Astrocyte (in vitro differentiated cells and primary cell): ENCODE measurements at places on chromosomes 16 and 17. TPM values are rescaled to one million over a fixed set of nuclear protein-coding genes. Genes with fewer than 3 reads are reported as not detected.

Gene KLHL10
- total RNA-seq: not detected in 2 replicates

Gene TMEM204
- total RNA-seq: not detected in 2 replicates

Gene WSCD1
- 3.9 and 5.1 TPM in 2 replicates for total RNA-seq

Gene RPS2
- 2,350 and 2,534 TPM in 2 replicates for total RNA-seq

DNA sequence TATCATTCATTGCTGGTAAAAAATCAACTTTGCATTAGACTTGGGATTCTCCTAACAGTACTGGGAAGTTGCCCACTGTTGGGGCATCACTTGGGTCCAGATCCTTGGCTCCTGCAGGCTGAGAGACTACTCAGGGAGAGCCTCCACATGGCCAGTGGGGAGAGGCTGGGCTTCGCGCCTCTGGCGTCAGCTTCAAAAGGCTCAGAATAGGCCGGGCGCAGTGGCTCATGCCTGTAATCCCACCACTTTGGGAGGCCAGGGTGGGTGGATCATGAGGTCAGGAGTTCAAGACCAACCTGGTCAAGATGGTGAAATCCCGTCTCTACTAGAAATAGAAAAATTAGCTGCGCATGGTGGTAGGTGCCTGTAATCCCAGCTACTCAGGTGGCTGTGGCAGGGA is 3.4 kb upstream of the CSHL1 start:
- H3K4me3 ChIP-seq: no peak overlapping the region
- H3K27ac ChIP-seq: no peak overlapping the region
- H3K36me3 ChIP-seq: no peaks in the 10 kb centered on the region
- peaks cover 11% of the 10 kb centered on the region for H3K27me3 ChIP-seq

DNA sequence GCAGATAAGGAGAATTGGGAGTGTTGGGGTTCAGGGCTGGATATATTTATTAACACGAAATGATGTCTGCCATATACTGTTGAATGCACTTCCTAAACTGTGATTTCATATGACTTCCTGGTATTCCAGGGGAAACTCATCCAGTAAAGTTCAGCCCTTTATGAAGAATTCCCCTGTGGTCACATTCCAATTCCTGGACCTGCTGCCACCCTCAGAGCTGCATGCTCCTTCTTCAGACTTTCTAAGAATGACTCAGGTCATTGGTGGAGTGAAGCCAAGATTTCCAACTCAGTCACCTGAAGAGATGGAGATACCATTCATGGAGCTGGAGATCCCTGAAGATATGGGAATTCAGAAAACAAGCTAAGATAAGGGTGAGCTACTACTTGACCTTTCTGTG is 114.2 kb upstream of the TMEM97 start:
- H3K4me1 ChIP-seq: peaks cover 10% of the 10 kb centered on the region
- no peaks in the 10 kb centered on the region for H3K36me3 ChIP-seq
- no peak overlapping the region for H3K4me3 ChIP-seq
- no peaks in the 10 kb centered on the region for H3K27me3 ChIP-seq
- H3K27ac ChIP-seq: no peak overlapping the region

DNA sequence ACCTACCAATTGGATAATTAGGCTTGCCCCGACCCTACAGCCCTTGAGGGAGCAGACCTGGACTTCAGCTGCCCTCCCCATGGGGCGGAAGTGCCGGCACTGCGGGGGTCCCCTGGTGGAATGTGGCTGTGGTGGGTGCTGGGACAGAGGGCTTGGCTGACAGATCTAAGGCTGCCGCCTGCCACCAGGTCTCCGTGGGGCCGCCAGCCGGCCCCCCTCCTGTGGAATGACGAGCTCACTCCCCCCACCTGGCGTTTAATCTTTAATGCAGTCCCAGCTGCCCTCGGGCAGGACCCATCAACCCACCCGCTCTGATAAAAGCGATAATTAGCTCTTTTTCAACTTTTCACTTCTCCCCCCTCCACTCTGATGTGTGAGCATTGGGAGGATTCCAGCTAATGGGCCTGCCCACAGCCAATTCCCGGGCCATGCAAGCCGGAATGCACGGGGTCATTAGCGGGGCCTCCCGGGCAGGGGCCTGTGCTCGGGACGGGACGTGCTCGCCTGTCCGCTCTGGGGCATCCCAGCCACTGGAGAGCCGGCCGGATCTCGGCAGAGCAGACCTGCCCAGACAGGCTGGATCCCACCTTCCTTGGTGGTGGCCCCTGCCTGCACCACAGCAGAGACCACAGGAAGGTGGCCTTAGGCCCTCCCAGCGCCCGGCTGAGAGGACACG is 28.3 kb upstream of the GOSR2 start:
- no peaks in the 10 kb centered on the region for H3K36me3 ChIP-seq
- H3K27ac ChIP-seq: no peak overlapping the region
- peaks cover 46% of the 10 kb centered on the region for H3K27me3 ChIP-seq
- DNase-seq: no peak
- no peak overlapping the region for H3K4me3 ChIP-seq

- no peaks in the 10 kb centered on the region for H3K4me1 ChIP-seq
- no peak for DNase-seq
- no peak overlapping the region for H3K27ac ChIP-seq
- no peak overlapping the region for H3K4me3 ChIP-seq
- no peaks in the 10 kb centered on the region for H3K36me3 ChIP-seq
- no peaks in the 10 kb centered on the region for H3K27me3 ChIP-seq
Measured at GRCh38 chr17:2916461-2916860, 120.2 kb downstream of the RAP1GAP2 start.

DNA sequence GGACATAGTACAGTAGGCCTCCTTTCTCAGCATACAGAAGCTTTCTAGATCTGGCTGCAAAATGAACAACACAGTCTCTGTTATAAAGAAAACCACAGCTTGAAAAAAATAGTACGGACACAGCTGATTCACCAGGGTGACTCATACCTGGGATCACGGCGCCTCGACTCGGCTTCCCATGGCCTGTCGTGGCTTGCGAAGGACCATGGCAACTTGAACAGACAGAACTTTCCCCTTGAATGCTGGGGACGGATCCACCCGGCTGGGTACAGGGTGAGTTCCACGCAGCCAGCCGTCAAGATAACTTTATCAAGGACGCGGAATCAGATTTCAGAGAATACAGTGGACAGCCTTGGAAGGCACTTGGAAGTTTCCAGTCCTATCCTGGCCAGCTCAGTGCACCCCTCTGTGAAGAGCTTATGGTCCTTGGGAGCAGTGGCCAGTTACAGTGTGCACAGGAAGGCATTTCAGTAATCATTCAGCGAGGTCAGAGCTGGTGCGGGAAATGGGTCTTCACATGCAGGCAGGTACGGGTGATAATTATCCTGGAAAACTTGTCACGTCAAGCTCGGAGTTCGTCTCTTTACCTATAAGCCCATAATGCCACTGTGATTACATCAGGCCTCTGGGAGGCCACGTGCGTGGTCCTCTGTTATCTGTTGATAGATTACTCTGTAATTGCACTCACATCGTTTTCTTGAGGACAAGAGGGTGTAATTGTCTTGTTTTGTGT is 57.9 kb upstream of the MAF start:
- H3K27ac ChIP-seq: peak overlapping the region; percentile 76
- H3K36me3 ChIP-seq: no peaks in the 10 kb centered on the region
- no peak overlapping the region for H3K4me3 ChIP-seq
- no peaks in the 10 kb centered on the region for H3K27me3 ChIP-seq

GRCh38 chr17:4014148-4014927 is 50.1 kb upstream of the ATP2A3 start:
- no peaks in the 10 kb centered on the region for H3K4me1 ChIP-seq
- DNase-seq: no peak
- H3K4me3 ChIP-seq: no peak overlapping the region
- no peaks in the 10 kb centered on the region for H3K27me3 ChIP-seq
- peaks cover 54% of the 10 kb centered on the region for H3K36me3 ChIP-seq

DNA sequence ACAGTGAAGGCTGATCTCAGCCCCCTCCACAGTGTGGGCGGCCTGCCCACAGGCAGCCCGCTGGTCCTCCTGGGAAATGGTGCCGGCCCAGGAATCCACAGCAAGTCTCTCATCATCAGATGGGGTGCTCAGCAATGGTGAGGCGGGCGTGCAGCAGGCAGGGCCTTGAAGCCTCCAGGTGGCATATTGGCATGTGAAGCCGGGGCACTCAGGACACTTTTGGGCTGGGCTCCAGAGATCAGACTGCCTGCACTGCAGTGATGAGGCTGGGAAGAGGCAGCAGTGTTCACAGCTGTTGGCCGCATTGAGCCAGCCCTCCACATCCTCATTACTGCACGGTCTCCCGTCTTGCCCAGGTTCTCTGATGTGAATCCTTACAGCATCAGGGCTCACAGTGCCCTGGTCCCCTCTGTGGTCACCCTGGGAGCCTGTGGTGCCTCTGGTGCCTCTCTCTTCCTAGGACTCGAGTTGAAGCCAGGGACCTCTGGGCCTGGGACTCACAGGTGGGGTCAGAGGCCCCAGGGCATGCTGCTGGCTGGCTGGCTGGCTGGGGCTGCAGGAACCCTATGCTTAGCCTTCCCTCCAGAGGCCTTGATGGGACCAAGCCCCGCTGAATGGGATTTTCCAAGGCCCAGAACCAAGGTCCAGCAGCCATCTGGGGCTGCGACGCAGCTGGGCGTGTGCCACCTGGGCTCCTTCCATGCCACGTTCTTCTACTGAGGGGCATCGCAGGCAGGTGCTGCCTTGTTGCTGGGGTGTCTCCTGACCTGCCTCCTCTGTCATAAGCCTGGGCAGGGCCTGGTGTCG is 48.6 kb downstream of the TNFRSF13B start:
- H3K27me3 ChIP-seq: no peaks in the 10 kb centered on the region
- no peak for DNase-seq

DNA sequence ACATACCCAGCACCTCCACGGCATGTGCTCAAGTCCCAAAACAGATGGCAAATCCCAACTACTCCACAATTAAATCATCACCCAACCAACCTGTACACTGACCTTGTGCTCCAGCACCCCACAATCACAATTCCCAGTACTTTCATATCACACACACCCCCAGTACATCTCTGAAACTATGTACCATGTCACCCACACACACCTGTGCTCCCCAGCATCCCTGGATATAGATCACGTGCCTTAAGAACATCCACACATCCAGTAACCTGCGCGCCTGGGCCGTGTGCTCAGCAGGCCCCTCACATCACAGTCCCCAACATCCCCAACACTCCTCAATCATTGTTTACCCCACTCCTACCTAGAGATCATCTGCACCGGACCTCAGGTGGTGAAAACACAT is 2.1 kb downstream of the NLGN2 start:
- H3K27me3 ChIP-seq: no peaks in the 10 kb centered on the region
- H3K36me3 ChIP-seq: peaks cover 3% of the 10 kb centered on the region
- no peak for DNase-seq
- H3K4me3 ChIP-seq: no peak overlapping the region
- peaks cover 14% of the 10 kb centered on the region for H3K4me1 ChIP-seq

DNA sequence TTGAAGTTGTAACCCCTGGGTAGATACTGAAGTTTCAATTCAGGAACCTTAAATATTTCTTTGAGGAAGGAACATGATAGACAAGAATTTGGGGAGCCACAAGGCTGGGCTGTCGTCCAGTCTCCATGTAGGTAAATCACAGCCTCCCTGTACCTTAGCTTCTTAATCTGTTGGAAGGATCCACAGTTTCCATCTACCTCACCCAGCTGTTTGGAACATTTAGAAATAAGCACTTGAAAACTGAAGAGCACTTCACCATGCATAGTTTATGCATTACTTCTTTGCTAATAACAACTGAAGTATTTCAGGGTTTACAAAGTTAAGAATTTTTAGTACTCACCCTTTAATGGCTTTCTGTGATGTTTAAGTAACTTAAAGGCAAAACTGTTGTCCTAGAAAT is 17.2 kb downstream of the TXNDC11 start:
- H3K4me1 ChIP-seq: no peaks in the 10 kb centered on the region
- peak; percentile 33 for DNase-seq
- no peak overlapping the region for H3K27ac ChIP-seq
- peaks cover 30% of the 10 kb centered on the region for H3K36me3 ChIP-seq
- no peaks in the 10 kb centered on the region for H3K27me3 ChIP-seq

DNA sequence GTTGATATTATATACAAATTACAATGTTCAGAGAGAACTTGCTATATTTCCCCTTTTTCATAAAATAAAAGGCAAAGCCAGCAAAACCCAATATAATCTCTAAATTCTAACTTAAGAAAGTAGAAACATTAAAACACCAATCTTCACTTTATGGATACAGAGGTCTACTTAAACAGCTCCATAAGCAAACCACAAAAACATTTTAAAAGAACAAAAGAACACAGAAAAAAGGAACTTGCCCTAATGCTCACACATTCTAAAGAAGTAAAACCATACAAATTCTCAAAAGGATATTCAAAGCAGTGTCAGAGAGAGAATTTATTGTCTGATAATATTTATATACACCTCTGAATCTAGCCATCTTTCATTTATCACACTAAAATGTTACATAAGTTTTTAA is 606 bp downstream of the ABCA10 start:
- DNase-seq: no peak
- H3K36me3 ChIP-seq: no peaks in the 10 kb centered on the region
- H3K27me3 ChIP-seq: no peaks in the 10 kb centered on the region

DNA sequence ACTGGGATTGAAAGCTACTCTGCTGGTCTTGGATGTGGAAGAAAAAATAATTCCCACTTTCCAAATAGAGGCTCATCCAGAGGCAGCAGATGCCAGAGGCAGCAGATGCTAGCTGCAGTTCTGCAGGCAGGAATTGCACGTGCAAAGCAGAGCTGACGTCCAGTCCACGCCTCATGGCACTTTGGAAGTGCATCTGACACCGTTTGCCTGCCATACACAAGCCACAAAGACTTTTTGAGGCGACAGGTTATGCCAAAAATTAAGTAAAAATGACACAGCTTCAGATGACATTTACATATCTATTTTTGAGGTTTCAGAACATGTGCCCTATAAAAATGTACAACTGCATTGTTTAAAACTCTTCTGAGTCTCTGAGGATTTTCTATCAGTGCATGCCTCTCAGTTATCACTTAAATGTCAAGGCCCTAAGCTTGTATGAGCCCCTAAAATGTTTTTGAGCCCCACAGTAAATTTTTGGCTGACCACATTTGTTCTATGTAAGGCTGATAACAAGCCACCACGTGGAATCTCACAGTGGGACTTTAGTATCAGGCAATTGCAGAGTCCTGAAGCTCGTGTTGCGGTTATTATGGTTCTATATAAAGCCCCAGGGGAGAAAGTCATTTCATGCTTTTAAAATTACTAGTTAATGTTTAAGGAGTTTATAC is 239.2 kb downstream of the PRKCA start:
- no peaks in the 10 kb centered on the region for H3K36me3 ChIP-seq
- peak; percentile 50 for DNase-seq
- H3K27me3 ChIP-seq: no peaks in the 10 kb centered on the region
- peak overlapping the region; percentile 95 for H3K27ac ChIP-seq

DNA sequence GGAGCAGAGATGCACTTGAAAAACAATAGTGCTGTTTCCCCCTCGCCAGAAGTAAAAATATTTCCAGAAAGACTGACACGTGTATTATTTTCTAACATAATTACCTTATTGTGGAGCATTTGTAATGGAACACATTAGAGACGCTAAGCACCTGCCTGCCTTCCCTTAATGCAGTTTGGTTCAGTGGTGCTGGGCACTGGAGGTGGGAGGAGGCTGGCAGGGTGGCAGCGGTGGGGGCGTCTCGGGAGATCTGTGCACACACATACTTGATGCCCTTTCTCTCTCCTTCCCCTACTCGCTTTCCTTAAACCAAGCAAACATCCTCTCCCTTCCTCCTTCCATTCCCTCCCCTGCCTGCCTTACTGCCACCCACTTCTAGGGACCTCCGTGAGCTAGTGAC is 156.6 kb upstream of the SDK2 start:
- H3K27me3 ChIP-seq: peaks cover 2% of the 10 kb centered on the region
- no peaks in the 10 kb centered on the region for H3K36me3 ChIP-seq
- H3K27ac ChIP-seq: no peak overlapping the region
- DNase-seq: no peak
- no peak overlapping the region for H3K4me3 ChIP-seq
